ENCODE measurements at places on chromosomes 6 and 20.

GRCh38 chr6:13383328-13384163, 55.2 kb upstream of the TBC1D7 start:
- no peak for DNase-seq

DNA sequence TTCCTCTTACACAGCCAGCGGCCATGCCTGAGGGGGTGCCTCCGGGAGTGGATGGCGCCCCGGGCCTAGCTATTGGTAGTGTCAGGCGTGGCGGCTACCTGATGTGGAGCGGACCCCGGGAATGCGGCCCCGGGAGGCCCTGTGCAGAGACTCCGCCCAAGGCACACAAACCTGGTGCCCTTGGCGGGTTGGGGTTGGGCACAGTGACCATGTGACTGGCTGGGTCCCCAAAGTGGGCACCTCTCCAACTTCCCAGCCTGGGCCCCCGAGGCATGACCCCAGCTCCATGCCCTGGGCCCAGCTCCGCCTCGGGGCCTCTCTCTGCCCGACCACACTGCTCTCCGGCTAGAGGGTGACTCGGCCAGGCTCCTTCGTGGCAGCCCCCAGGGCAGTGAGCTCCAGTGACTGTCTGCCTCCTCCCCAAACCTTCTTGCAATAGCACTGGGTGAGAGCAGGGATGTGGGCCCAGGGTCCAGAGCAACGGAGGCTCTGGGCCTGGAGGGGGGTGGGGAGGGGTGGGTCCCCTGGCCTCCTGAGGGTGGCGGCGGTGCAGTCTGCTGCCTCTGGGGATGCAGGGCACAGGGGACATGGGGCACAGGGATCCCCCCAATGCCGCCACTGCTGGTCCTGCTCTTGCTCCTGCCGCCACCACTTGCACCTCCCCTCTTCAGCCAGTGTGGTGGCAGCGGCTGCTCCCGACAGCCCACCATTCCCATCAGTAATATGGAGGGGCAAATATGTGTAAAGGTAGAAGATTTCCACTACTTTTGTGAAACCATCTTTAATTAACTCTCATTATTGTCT, 942.9 kb upstream of the EPHA7 start:
- no peak for DNase-seq

- peak; percentile 52 for DNase-seq
Measured at GRCh38 chr6:73515204-73515655, 5.6 kb downstream of the EEF1A1 start.

DNA sequence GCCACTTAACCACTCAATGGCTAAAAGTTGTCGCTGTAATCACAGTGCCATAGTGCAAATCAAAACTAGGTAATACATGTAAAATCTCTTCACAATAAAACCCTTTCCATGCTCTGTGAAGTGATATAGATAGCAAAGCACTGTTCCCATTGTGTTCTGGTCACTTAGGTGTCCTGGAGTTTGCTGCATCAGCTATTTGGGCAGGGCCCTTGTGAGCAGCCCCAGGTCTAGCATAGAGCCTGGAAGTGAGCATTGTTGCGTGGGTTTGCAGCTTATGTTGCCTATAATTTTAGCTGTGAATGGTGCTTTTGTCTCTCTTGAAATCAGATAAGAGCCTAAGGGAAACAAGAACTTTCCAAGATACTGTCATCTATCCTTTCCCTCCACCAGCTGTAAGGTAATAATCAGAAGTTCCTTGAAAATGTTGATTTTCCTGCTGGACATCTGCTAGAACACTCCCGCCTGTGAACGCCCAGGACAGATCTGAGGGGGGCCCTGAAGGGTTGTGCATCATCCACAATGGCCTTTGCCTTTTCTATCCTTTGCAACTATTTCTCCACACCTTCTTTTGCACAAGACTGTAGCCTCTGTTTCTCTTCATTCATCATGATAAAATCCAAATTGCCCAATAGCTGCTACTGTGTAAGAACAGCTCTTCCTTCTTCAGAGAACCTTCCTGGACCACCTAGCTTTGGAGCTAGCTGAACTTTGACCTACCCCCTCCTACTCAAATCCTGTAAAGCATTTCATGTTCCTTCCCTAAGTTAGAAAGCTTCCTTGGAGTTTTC, 57.0 kb downstream of the TNFAIP3 start:
- DNase-seq, result no peak

GRCh38 chr6:106377061-106377540, 16.6 kb downstream of the CRYBG1 start:
- peak; percentile 48 for DNase-seq

DNA sequence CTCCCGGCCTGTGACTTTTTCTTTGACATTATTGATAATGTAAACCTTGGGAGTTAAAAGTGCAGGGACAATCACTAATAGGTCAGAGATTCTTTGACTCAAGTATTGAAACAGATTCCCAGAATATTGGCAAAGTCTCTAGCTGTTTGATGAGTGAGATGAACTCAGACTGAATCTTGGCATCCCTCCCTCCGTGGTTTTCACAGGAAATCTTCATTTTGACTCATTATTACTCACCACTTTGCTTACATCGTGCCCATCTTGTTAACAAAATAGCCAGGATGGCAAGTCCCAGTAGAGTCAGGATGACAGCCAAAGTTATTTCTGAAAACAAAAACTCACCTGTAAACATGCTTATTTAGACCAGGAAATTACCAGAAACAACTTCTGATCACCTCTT, 2.0 kb downstream of the TSBP1 start:
- DNase-seq, result peak; percentile 90

- no peak for DNase-seq
Measured at GRCh38 chr6:166906376-166907044, 49.8 kb downstream of the RNASET2 start.

GRCh38 chr6:26473429-26473757, 15.6 kb downstream of the BTN2A1 start:
- DNase-seq, result no peak
